ENCODE measurements at places on chromosomes 4 and X. TPM values are rescaled to one million over a fixed set of nuclear protein-coding genes. Genes with fewer than 3 reads are reported as not detected.

DNA sequence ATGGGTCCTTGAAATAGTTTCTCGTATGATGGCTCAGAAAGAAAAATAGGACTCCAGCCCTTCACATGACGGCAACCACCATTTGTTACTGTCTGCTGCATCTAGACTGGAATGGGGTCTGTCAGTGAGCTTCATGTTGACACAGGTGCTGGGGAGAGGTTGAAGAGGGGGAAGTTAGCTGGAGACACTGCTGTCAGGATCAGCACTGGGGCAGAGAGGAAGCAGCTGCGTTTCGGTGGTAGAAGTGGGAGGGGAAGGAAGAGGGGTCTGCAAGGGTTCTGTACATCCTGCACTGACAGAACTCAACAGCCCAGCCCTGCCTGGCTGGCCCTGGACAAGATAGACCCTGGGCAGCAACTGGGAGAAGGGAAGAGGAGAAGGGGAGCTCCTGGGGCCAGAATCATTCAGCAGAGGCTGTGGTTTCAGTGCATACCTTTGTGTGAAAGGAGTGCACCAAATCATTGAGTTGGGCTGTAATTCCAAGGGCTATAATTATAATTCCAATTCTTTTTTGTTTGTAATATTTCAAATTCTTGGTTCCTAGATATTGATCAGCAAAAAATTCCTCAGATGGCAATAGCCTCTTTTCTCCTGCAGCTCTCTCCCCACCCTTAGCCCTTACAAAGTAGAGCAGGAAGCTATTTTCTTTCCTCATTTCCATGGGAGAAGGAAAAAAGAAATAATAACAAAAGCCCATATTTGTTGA is 119.4 kb upstream of the C1GALT1C1 start:
- no peak for DNase-seq

DNA sequence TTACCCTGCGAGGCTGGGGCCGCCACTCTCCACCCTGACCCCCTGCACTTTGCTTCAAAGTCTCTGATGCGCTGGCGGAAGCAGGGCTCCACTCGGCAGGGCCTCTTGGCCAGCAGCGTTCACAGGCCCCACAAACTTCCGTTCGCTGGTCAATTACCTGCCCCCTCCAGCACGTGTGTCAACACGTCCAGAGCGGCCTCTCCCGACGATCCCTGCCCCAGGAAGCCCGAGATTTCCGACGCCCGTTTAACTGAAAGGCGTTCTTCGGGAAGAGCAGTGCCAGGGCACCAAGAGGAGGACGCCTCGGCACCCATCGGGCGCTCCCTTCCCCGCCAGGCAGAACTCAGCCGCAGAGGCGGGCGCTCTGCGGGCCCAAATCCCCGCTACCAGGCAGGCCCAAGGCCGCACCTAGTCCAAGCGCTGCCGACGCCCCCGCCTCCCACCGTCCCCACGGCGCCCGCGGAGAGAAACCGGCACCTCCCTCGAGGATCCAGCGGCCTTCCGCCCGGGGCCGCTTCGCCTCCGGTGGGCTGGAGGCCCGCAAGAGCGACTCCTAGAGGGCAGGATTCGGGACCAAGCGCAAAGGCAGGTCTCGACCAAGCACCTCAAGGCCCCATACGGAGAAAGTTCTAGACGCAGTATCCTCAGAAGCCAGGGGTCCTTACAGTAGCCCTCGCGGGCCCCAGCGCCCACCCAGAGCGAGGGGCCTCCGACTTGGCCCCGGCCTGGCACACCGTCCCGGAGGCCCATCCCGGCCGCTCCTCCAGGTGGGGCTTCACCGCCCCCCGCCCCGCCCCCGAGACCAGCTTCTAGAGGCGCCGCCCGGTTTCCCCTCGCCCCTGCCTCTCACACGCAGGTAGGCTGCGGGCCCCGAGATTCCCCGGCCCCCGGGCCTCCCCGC is 586 bp downstream of the BCAP31 start:
- no peak for DNase-seq

DNA sequence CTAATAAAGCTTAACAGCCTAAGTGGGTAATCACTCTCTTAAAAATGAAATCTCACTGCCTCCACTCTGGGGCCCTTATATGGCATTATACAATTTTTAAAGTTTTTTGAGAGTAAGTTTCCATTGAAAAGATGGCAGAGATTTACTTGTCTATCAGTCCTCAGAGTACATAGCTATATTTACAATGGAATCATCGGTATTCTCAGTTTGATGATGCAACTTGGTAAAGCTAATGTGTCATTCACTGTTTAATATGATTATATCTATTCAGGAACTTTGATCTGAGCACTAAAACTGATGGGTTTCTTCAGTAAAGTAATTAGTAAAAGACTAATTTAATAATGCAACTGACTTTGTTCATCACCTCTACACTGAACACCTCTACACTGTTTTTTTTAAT is 51.6 kb downstream of the CT47B1 start:
- DNase-seq: no peak

GRCh38 chrX:121052122-121052521 is 4.7 kb downstream of the GLUD2 start:
- no peak for DNase-seq

GRCh38 chr4:182555997-182556418 is 312.8 kb downstream of the TENM3 start:
- DNase-seq: no peak

DNA sequence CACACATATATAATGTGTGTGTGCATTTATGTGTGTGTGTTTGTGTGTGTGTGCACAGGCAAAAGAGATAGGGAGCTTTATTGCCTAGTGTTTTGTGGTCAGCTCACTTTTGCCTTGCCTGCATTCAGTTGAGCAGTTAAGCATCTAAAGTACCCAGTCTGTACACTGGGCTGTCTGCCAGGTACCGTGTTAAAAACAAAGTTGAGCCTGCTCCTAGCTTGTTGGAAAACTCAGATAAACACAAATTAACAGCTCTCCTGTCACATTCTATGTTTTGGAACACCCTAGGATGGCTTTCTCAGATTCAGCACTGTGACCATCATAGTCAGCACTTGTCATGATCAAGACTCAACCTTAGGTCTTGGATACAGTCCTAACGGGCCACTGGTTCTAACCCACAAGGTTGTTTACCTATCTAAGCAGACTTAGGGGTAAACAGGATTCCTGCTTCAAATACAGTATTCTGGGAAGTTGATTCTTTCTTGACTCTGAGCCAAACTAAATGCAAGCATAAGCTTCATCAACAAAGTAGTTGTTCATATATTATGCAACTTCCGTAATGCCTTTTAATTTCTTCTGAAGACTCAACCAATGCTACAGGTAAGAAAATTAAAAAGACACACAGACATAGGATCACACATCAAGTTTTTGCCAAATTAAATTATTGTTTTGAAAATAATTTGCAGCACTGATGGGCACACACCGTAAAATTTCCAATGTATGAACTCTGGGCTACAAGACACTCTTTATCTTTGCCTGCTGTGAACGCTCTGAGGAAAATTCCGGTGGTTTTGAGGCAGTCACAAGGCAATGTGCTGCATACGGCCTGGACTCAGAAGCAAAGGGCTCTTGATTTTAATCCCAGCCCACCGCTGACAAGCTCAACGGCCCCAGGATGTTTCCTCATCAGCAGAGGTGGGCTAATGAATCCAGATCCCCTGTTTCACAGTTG is 11.3 kb upstream of the CD99 start:
- no peak for DNase-seq

DNA sequence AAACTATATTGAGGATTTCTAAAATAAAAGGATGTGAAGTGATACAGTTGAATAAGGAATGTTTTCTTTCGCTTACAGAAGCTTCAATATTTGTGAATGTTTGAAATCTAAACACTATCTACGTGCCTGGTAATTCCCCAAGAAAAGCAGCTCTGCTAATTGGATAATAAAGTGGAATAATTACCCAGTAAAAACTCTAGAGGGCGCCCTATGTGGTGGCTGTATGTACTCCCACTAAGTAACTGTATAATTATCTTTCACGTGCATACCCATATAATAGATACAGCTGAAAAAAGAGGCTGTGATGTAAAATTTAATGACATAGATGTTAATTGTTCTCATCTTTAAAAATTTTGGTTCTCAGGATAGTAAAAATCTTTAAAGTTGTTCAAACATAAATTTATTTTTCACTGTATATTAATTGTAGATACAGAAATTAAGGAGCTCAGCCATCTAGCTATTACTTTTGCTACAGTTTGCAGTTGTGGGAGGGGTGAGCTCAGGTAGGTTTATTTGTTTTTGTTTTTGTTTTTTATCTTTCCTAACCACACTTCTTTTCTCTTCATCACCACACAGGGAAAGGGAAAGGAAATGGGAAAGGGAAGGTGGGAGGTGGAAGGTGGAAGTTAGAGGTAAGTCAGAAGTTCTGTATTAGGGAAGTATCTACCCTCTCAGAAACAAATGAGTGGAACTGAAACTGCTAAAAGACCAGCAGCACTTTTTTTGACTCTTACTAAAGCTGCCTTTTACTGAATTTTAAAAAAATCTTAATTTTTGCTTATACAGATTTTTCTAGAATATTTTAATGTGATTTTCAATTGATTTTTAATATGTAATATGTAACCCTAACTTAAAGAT is 151.7 kb upstream of the RPS6KA6 start:
- DNase-seq: no peak

GRCh38 chr4:73127839-73128453 is 58.4 kb upstream of the COX18 start:
- no peak for DNase-seq

MAGEA1 gene
- total RNA-seq: not detected

RASL11B gene
- total RNA-seq: 2.5 TPM

DNA sequence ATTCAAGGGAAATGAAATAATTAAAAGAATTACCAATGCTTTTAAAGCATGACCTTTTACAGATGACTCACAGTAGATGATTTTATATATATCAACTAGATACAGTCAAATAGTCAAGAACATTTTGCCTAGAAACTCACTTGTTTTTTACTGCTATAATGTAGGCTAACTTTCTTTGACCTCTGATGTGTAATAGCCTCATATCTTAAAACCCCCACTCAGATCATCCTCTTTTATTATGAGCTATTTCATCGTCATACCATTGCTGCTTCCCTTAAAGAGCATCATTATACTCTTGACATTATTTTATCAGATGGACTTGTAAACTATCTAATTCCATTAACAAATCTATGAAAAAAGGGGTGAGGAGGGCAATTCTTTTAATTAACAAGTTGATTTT is 355.9 kb upstream of the AGA start:
- DNase-seq: no peak

- peak; percentile 74 for DNase-seq
These were observed 93.3 kb downstream of the SYNPO2 start for GRCh38 chr4:118981839-118982381.

FDCSP gene
- not detected for total RNA-seq

DNA sequence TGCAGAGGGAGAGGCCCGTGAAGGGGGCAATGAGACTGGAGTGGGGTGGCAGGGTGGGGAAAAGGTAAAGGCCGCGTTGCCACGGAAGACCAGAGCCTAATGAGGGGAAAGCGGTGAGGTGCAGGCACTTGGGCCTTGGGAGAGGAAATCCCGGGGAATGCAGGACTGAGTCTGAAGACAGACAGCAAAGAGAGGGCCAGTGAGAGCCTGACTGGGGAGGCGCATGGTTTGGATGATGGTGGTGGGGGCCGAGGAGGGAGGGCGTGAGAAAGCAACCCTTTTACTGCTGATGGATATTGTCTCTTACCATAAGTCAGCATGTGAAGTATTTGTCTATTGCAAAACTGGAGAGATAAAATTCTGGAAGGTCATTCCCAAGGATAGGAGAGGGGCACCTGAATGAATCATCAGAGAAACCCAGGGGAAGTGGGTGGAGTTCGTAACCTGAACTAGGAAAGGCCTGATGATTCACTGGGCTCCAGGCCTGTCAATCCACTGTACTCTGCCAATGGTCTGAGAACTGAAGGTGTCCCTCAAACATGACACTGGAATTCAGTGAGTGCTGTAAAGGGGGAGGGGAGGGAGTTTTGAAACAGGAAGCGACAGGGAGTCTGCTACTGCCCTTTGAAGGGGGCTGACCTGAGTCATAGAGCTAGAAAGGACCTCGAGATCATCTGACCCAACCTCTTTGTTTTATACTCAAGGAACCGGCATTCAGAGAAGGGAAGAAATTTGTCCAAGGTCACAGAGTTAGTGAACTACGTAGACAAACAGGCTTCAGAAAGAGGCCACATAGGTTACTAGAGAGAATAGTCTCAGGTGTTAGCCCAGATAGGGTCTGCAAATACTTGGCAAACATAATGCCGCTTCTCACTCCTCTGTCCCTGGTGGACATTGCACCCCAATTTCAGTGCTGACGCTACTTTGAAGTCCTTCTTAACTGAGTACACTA is 52.2 kb downstream of the NALF2 start:
- DNase-seq: no peak

QRFPR gene
- not detected for total RNA-seq

IGFBP7 gene
- total RNA-seq: 482 TPM

- no peak for DNase-seq
These were observed 49.5 kb downstream of the HELQ start for GRCh38 chr4:83405844-83406816.

USP26 gene
- not detected for total RNA-seq

DNA sequence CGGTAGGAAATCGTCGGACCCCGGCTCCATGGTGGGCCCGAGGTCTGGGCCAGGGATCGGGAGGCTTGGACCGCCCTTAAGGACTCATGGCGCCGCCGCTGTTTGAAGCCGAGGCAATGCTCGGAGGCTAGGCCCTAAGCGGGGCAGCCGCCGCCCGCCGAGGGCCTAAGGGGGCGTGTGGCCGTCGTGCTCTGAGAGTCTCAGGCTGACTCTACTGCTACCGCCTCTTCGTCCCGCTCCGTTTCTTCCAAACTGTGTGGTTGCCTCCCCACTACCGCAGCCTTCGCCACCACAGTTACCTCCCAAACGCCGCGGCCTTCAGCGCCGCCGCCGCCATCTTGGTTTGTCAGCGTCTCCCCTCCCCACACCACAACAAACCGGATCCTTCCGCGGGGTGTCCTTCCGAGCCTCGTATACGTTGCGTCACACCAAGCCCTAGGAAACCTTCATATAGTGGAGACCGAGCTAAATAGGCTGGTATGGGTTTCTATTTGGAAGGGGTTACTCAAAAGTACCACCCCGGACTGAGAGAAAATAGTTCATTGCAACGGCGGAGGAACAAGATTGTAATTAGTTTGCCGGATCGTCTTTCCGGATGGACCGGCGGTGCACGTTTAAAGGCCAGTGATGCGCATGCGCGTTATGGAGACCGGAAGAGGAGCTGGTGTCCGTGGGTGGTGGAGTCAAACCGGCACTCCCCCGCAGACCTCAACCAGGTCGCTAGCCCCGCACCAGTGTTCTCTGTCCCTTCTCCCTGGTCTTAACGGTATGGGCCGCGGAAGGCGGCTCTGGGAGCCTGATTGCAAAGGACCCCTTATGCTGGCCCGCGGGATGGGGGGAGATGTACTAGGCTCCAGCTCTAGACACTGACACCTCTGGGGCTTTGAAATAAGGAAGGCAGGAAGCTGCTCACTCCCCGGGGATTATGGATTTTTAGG is at the start of gene KDM5C:
TSS of gene KDM5C (minus strand) at position 348 of the 938 bp plus-strand sequence. CDS start at position 30, 318 bp downstream.
- peak; percentile 96 for DNase-seq

TRIML2 gene
- not detected for total RNA-seq

MND1 gene
- total RNA-seq: not detected

SHROOM3 gene
- 46.2 TPM for total RNA-seq

- no peak for DNase-seq
These were observed 83.3 kb upstream of the KIT start for GRCh38 chr4:54574500-54574899.

GRCh38 chr4:122300776-122301175 is 78.0 kb upstream of the ADAD1 start:
- no peak for DNase-seq

FAM9C gene
- total RNA-seq: not detected

PNMA6F gene
- not detected for total RNA-seq

PPP1R2C gene
- not detected for total RNA-seq

GLOD5 gene
- total RNA-seq: not detected

GRCh38 chr4:6227412-6228157 is 27.2 kb upstream of the JAKMIP1 start:
- DNase-seq: peak; percentile 31

TAF7L gene
- total RNA-seq: 0.18 TPM

IL15 gene
- total RNA-seq: 11.5 TPM

- DNase-seq: no peak
These were observed 63.4 kb downstream of the SLC9A7 start for GRCh38 chrX:46695491-46695890.
